Nephron progenitor cell (in vitro differentiated cells): ENCODE measurements at places on chromosomes 1 and 21.

DNA sequence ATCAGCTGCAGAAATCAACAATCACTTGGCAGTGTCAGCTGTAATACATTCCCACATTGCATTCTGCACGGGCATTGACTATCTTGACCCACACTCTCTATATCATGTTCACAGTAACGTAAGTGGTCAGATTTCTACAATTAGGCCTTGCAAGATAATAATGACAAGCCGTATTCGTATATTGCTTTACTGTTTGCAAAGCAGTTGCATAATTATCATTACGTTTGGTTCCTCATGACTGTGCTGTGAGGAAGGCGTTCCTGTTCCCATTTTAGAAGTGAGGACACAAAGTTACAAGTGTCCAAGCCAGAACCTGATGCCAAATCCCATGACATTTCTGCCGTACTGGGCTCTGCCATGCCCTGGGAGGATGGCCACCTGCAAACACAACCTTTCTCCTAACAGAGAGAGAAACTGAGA is 53.5 kb upstream of the TARBP1 start:
- DNase-seq, result no peak
- no peaks in the 10 kb centered on the region for H3K36me3 ChIP-seq
- peaks cover 92% of the 10 kb centered on the region for H3K4me1 ChIP-seq
- H3K4me3 ChIP-seq, result no peak overlapping the region

GRCh38 chr1:34845131-34845901 is 14.2 kb downstream of the SMIM12 start:
- DNase-seq, result no peak
- peak overlapping the region; percentile 73 for H3K27ac ChIP-seq
- H3K4me1 ChIP-seq, result peaks cover 41% of the 10 kb centered on the region
- H3K4me3 ChIP-seq, result no peak overlapping the region

- H3K27me3 ChIP-seq, result peaks cover 96% of the 10 kb centered on the region
- H3K4me1 ChIP-seq, result peaks cover 16% of the 10 kb centered on the region
- no peaks in the 10 kb centered on the region for H3K36me3 ChIP-seq
- H3K27ac ChIP-seq, result no peak overlapping the region
- H3K4me3 ChIP-seq, result no peak overlapping the region
- no peak for DNase-seq
Observed at GRCh38 chr1:50971748-50972305, 1.8 kb downstream of the CDKN2C start.

DNA sequence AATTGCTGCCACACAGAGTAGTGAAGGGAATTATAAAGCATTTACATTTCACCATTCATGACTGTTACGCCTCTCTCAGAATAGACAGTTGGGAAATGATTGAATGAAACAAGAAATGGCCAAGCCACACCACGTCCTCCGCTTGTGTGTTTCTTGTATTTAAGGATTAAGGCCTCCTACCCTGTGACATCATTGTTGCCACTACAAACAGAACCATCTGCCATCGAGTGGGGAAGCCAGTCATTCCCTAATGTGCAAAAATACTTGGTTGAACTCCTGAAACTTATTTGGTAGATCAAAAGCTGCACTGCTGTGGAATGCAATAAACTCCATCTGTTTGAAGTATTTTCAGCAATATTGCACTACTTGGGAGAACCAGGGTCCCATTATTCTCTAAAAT is 99.0 kb upstream of the C1orf105 start:
- no peaks in the 10 kb centered on the region for H3K36me3 ChIP-seq
- H3K27me3 ChIP-seq, result no peaks in the 10 kb centered on the region
- DNase-seq, result no peak
- H3K27ac ChIP-seq, result no peak overlapping the region
- peaks cover 6% of the 10 kb centered on the region for H3K4me1 ChIP-seq

GRCh38 chr1:36829961-36830360 is 204.4 kb downstream of the GRIK3 start:
- no peak overlapping the region for H3K27ac ChIP-seq
- peaks cover 38% of the 10 kb centered on the region for H3K27me3 ChIP-seq
- no peaks in the 10 kb centered on the region for H3K36me3 ChIP-seq
- H3K4me1 ChIP-seq, result peaks cover 49% of the 10 kb centered on the region
- no peak for DNase-seq

- no peaks in the 10 kb centered on the region for H3K4me1 ChIP-seq
- H3K36me3 ChIP-seq, result no peaks in the 10 kb centered on the region
- DNase-seq, result peak; percentile 11
- H3K4me3 ChIP-seq, result no peak overlapping the region
Observed at GRCh38 chr21:33374450-33375096, 28.6 kb upstream of the IFNGR2 start.

- DNase-seq, result no peak
- H3K36me3 ChIP-seq, result peaks cover 26% of the 10 kb centered on the region
- no peak overlapping the region for H3K4me3 ChIP-seq
- H3K27me3 ChIP-seq, result peaks cover 5% of the 10 kb centered on the region
Observed at GRCh38 chr1:245301162-245301580, 146.4 kb downstream of the KIF26B start.

DNA sequence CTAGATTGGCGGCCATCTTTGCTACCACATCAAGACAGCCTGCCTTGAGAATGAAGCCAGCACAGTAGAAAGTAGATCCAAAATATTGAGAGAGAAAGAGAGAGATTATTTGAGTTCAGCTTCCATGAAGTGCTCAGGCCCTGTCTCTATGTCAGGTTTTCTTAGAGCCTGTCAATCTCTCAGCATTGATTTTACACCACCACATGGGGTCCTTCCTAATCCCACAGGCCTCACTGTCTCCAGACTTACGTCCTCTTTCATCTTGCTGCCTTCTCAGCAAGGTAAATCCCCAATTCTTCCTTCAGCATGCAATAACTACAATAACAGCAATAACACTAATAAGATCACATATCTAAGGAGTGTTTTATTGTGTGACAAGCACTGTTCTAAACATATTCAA is 21.0 kb downstream of the DYNLT5 start:
- H3K4me1 ChIP-seq, result peaks cover 6% of the 10 kb centered on the region
- H3K27me3 ChIP-seq, result no peaks in the 10 kb centered on the region
- H3K4me3 ChIP-seq, result no peak overlapping the region
- no peaks in the 10 kb centered on the region for H3K36me3 ChIP-seq
- DNase-seq, result no peak

DNA sequence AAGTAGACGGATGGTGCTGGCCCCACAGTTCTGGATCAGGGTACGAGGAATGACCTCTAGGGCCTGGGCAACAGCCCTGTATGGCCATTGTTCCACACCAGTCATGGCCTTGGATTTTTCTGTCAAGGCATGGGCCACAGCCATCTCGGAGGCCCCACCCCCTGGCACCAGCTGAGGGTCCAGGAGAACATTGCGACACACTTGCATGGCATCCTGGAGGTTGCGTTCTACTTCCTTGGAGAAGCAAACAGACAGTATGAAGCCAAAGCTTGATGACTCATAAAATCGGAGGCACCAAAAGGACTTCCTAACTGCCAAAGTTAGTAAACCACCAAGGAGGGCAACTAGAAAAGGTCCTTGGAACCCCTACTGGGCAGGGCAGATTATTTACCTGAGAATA is 11.9 kb upstream of the VHLL start:
- no peaks in the 10 kb centered on the region for H3K27me3 ChIP-seq
- H3K36me3 ChIP-seq, result peaks cover 86% of the 10 kb centered on the region
- H3K4me1 ChIP-seq, result peaks cover 9% of the 10 kb centered on the region

DNA sequence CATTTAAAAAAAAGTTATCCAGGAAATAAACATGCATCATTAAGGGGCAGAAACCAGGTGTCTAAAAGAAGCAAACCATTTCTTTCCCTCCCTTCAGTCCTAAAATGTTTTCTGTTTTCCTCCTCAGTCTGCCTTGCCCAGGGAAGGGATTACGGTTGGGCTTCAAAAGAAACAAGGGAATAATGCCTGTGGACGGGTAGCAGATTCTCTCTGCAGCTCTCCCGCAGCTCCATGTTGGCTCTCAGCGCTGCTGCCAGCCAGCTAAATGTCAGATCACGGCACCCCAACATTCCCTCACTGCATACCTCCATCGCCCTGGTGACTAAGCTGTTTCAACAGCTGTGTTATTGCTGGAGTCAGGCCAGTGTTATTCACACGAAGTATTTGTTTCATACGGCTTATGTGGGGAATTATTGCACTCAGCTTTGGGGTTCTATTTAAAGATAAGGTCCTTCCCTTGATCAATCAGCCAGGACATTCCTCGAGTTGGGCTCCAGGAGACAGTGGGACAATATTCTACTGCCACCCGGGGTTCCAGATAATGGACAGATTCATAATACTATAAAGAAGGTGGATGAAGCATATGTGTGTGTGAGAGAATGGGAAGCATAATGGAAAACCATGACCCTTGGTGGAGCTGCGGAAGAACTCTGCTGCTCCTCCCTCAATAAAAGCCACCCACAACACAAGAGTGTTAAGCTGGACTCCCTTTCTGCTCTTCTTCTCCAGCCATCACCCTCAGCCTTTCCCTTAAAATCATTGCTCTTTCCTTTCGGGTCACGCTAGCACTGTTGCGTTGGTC is 58.2 kb downstream of the WLS start:
- peaks cover 2% of the 10 kb centered on the region for H3K27me3 ChIP-seq
- H3K36me3 ChIP-seq, result peaks cover 60% of the 10 kb centered on the region
- H3K4me3 ChIP-seq, result peak overlapping the region; percentile 14
- peaks cover 33% of the 10 kb centered on the region for H3K4me1 ChIP-seq
- no peak for DNase-seq

- no peak for DNase-seq
- H3K27me3 ChIP-seq, result peaks cover 21% of the 10 kb centered on the region
- H3K27ac ChIP-seq, result no peak overlapping the region
- H3K36me3 ChIP-seq, result no peaks in the 10 kb centered on the region
- H3K4me1 ChIP-seq, result no peaks in the 10 kb centered on the region
Observed at GRCh38 chr21:41142051-41142795, 25.7 kb upstream of the BACE2 start.

- DNase-seq, result no peak
- no peak overlapping the region for H3K4me3 ChIP-seq
- H3K4me1 ChIP-seq, result peaks cover 32% of the 10 kb centered on the region
- peaks cover 66% of the 10 kb centered on the region for H3K36me3 ChIP-seq
- H3K27me3 ChIP-seq, result no peaks in the 10 kb centered on the region
- peak overlapping the region; percentile 95 for H3K27ac ChIP-seq
Observed at GRCh38 chr1:244839656-244840055, 4.2 kb downstream of the COX20 start.

DNA sequence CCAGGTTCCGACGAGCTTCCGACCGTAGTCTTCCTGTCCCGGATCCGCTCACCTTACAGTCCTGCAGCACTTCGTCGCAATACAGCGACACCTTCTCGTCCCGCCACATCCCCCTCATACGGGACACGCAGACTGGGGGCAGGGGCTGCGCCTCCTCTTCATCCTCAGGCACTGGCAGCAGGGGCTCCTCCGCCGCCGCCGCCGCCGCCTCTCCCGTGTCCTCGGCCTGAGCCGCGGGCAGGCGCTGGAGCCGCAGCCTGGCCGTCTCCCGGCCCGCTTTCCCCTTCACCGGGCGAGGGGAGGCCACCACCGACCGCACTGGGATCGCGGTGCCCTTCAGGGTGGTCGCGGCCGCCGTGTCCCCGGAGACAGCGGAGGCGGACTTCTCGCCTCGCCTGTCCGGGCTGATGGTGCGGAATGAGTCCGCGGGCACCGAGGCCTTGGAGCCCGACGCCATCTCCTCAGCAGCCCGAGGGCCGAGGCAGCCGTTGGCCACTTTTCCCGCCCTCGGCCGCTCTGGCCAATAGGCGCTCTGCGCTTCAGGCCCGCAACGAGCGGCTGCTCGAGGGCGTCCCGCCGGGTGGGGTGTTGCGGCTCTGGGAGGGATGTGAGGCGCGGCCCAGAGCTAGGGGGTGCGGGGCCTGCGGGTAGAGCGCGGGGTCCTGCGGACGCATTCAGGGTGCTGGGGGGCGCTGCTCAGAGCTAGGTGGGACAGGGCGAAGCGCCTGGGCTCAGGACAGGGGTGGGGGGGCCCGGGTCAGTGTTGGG is at the start of gene SHCBP1L:
Gene SHCBP1L, minus strand, starts transcription at position 490 of the 768 bp plus-strand sequence. Its CDS starts 33 bp downstream, at position 457.
- H3K27me3 ChIP-seq, result peaks cover 2% of the 10 kb centered on the region
- no peak for DNase-seq
- no peak within 1 kb of the TSS for H3K27ac ChIP-seq
- no peaks in the 10 kb centered on the region for H3K4me1 ChIP-seq
- H3K4me3 ChIP-seq, result no peak within 1 kb of the TSS
- H3K36me3 ChIP-seq, result no peaks in the 10 kb centered on the region

GRCh38 chr1:20358761-20359263 is 68.1 kb downstream of the VWA5B1 start:
- no peaks in the 10 kb centered on the region for H3K36me3 ChIP-seq
- DNase-seq, result peak; percentile 52
- peaks cover 68% of the 10 kb centered on the region for H3K27me3 ChIP-seq
- no peak overlapping the region for H3K27ac ChIP-seq

- H3K4me1 ChIP-seq, result peaks cover 29% of the 10 kb centered on the region
- no peaks in the 10 kb centered on the region for H3K36me3 ChIP-seq
- no peak overlapping the region for H3K4me3 ChIP-seq
Observed at GRCh38 chr1:77536813-77537212, 145.6 kb downstream of the ZZZ3 start.

GRCh38 chr21:39852726-39853500 is 14.3 kb upstream of the PCP4 start:
- no peak overlapping the region for H3K4me3 ChIP-seq
- peaks cover 2% of the 10 kb centered on the region for H3K27me3 ChIP-seq
- DNase-seq, result no peak
- H3K36me3 ChIP-seq, result no peaks in the 10 kb centered on the region
- peaks cover 21% of the 10 kb centered on the region for H3K4me1 ChIP-seq

DNA sequence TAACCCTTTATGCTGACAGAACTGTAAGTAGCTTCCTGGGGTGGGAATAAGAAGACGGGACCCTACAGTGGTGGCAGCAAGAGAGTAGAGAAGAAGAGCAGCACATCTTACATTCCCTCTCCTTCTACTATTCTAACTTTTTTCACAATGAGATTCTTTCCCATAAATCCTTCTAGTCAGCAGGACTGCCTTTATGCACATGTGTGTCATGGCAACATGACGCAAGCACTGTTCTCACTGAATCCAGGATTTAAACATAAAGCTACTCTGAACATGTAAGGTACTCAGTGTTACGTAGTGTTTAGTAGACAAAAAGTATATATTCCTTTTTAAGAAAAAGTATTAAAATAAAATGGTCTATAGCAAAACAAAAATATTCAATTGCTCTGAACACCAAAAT is 309.7 kb upstream of the LYPLAL1 start:
- DNase-seq, result no peak
- H3K36me3 ChIP-seq, result no peaks in the 10 kb centered on the region
- no peak overlapping the region for H3K27ac ChIP-seq
- no peaks in the 10 kb centered on the region for H3K4me1 ChIP-seq
- H3K4me3 ChIP-seq, result no peak overlapping the region

GRCh38 chr1:15469361-15469760 is 6.5 kb upstream of the CELA2B start:
- peaks cover 9% of the 10 kb centered on the region for H3K4me1 ChIP-seq
- H3K4me3 ChIP-seq, result no peak overlapping the region
- no peak for DNase-seq
- H3K27ac ChIP-seq, result no peak overlapping the region
- peaks cover 5% of the 10 kb centered on the region for H3K36me3 ChIP-seq
- peaks cover 14% of the 10 kb centered on the region for H3K27me3 ChIP-seq

DNA sequence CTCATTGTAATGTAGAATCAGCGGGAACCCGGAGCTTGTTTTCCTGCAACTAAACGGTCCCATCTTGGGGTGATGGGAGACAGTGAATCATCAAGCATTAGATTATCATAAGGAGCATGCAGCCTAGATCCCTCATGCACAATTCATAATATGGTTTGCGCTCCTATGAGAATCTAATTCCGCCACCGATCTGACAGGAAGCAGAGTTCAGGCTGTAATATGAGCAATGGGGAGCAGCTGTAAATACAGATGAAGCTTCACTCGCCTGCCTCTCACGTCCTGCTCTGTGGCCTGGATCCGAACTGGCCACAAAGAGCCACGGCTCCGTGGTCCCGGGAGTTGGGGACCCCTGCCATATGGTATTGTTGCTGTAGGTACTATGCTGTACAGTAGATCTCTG is 1.6 kb downstream of the IFI44 start:
- no peak overlapping the region for H3K27ac ChIP-seq
- no peaks in the 10 kb centered on the region for H3K4me1 ChIP-seq
- peaks cover 13% of the 10 kb centered on the region for H3K27me3 ChIP-seq

- no peaks in the 10 kb centered on the region for H3K4me1 ChIP-seq
- H3K4me3 ChIP-seq, result no peak overlapping the region
- H3K27me3 ChIP-seq, result no peaks in the 10 kb centered on the region
- no peak overlapping the region for H3K27ac ChIP-seq
- DNase-seq, result no peak
Observed at GRCh38 chr1:193676996-193677549, 490.7 kb upstream of the B3GALT2 start.
